Activated naive CD8-positive, alpha-beta T cell treated with anti-CD3 and anti-CD28 coated beads for 36 hours (primary cell): ENCODE measurements at places on chromosomes 13 and 19.

- peak; percentile 42 for DNase-seq
Measured at GRCh38 chr19:4676955-4677731, 7.0 kb upstream of the MYDGF start.

DNA sequence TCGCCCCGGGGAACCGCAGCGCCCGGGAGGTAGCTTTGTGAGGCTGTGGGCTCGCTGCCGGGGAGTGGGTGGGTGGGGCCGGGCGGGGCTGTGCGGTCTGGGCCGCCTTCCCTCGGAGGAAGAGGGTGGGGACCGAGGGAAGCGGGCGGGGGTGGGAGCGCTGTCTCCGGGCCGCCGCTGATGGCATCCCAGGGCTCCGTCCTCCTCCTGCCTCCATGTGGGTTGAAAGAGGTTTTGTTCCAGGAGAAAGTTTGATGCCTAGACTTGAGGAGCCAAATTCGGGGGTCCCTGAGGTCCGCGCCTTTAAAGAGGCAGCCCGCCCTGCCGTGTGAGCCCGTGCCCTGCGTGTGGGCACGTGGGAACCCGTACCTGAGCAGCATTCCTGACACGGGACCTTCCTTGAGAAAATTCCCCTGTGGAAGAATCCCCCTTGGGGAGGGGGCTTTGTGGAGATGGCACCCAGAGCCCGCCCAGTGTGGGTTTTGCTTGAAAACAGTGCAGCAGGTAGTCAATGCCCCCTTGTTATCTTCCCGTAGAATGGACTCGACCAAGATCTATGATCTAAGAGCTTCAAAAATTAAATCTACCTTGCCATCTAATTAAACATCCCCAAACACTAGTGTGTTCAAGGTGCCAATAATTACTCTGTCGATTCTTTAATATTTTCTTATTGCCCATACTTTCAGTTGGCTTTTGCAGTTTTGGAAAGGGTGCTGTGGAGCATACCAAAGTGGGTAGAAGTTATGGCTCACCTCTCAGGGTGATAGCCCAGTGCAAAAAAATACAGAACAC, 107.8 kb downstream of the RXFP2 start:
- DNase-seq: no peak

- DNase-seq: no peak
Measured at GRCh38 chr13:71789693-71790329, 77.2 kb downstream of the DACH1 start.

DNA sequence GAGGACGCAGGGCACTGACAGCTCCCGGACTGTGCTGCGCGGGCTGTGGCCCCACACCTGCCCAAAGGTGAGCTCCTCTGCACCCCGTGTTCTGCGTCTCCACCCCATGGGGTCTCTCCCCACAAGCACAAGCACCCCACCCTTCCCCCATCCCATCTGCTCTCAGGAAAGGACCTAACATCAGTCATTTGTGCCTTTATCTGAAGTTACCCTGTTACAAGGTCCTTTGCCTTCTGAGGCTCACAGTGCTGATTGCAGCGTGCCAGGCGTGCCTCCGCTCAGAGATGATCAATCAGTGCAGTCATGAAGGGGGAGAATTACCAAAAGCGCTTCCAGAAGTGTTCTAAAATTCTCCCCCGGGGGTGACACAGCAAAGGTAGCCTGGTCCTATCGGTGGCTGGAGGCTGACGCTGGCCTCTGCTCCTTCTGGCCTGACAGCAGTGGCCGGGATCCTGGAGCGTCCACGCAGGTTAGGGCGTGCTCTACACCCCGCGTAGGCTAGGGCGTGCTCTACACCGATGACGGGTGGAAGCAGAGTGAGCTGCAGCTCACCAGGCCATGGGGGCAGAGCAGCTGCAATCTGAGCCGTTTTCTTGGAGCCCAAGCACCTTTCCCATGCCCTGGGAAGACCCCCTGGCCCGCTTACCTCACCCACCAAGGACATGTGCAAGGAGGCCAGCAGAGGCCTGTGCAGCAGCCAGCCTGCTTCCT, 84.7 kb upstream of the TM9SF2 start:
- DNase-seq: no peak

DNA sequence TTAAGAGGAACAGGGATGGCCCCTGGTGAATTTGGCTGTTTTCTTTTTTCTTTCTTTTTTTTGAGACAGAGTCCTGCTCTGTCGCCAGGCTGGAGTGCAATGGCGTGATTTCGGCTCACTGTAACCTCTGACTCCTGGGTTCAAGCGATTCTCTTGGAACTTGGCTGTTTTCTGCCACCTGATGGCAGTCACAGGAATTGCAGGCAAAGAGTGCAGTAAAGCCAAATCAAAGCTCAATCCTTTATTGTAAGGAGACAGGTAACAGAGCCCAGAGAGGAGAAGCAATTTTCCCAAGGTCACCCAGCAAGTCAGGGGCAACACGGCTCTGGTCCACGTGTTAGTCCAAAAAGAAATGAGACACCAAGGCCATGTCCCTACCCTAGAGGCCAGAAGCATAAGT, 6.2 kb downstream of the TINCR start:
- DNase-seq: no peak

GRCh38 chr13:77329911-77330584, 3.2 kb upstream of the MYCBP2 start:
- DNase-seq: no peak

DNA sequence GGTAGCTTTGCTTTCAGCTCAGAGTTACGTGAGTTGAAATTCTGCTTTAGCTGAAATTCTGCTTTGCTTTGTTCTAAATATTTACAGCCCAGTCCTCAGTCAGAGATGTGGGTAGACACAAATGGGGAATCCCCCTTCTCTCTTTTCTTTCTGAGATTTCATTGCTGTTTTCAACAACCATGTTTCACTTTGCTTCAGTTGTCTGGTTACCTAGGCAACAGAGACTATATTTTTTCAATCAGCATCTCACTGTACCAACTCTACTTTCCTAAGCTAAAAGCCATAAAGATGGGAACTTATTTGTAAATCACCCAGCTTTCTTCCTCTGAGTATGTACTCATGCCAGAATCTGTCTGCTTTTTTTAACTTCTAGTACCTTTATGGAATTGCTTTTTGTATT, 509.0 kb downstream of the OLFM4 start:
- DNase-seq: no peak

DNA sequence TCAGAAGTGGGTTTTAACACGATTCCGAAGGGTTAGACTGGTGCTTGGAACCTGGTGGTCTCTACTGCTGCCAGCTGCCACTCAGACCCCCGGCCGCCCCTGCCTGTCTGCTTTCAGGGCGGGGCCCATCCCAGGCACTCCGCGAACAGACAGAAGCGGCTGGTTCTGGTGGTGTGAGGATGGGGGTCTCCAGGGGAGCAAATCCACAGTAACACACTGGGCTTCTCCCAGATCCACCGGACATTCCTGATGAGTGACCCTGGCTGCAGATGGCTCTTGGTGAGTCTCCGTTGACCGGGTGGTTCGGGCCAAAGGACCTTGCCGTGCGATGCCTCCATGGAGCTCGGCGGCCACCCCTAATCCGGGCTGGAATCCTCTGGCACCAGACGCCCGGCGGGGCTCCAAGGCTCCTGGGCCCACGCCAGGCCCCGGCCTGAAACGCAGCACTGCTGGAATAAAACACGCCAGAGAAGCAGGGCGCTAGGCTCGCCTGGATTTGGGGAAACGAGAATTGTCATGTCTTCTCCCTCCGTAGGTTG, 2.1 kb upstream of the PTBP1 start:
- DNase-seq: no peak

DNA sequence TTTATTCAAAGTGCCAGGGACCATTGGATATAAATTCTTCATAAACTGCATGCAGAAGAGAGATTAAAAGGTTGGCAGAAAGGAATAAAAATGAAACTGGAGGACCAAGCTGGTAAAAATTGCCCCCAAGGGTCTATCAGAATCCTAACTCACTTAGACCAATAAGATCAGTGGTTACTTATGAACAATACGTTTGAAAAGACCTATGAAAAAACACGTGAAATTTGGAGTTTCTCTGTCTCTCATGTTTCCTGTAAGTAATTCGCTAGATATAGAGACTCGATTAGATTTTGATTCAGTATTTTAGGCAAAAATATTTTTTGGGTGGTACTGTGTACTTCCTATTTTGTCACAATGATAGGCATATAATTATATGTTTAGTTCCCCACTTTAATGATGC, 22.9 kb downstream of the GARRE1 start:
- no peak for DNase-seq

- DNase-seq: peak; percentile 39
Measured at GRCh38 chr13:72643311-72643989, 84.0 kb downstream of the MZT1 start.

DNA sequence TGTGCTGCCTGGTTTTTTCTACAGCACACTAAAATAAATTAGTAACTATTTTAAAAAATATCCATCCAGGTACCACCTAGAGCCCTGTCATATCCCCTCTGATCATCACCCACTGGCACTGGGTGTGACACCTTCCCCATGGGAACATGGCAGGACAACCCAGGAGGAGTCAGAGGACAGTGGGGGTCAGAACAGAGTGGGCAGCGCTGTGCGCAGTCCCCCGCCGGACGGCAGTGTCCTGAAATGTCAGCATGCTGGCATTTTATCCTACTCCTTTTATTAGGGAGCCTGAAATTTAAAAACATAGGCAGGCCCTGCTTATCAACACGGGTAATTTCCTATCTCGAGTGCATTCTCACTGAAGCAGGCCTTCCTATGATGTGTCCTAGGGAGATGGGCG, 42.1 kb upstream of the GAS6 start:
- DNase-seq: no peak

DNA sequence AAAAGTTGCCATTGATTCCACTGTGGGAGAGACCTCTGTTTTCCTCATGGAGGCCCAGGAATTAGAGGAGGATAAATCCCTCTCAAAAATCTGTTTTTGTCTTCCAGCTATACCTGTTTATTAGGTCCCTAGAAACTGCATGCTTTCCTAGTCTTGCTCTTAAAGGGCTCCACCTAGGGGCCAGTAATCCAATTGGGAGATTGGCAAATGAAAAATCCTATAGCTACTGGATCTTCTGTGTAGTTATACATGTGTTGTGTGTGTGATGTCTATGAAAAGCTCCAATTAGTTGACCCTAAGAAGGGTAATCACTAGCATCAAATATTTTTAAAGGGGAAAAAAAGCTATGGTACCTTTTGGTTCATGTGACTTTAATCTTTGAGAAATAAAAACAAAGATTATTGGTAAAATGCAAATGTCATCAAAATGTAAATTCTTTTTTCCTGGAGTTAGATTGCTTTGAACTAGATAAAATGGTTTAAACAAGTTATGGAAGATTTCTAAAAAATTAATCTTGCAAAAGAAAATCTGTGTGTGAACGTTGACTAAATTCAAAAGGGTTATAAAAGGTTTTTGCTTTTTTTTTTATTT, 63.4 kb upstream of the C1QTNF9B start:
- no peak for DNase-seq

GRCh38 chr19:46618670-46619231, 6.1 kb downstream of the PTGIR start:
- no peak for DNase-seq

DNA sequence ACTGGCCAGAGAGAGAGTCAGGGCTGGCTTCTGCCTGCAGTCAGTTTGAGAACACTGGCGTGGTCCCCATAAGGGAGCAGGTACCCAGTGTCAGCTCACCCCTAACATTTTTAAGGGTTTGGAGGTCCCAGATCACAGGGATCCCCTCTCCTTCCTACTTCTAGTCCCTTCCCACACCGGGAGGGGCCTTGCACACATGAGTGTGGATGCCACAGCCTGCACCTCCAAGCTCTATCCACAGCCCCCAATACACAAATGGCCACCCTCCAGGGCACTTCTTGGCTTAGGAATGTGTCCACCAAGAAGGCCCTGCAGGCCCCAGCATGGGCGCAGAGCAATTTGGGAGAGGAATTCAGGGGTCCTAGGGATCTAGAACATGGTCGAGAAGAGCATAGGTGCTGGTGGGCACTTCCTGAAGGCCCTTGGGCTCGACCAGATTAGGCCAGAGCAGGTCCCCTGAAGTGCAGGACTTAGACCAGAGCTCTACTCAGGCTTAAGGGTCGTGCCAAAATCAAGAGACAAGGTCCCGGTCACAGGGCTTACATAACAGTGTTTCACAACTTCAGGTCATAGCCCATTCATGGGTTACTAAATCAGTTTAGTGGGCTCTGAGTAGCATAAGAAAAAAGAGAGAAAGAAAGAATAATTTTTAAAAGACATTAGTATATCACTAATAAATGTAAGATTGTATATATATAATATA, 16.0 kb downstream of the FXYD5 start:
- no peak for DNase-seq

DNA sequence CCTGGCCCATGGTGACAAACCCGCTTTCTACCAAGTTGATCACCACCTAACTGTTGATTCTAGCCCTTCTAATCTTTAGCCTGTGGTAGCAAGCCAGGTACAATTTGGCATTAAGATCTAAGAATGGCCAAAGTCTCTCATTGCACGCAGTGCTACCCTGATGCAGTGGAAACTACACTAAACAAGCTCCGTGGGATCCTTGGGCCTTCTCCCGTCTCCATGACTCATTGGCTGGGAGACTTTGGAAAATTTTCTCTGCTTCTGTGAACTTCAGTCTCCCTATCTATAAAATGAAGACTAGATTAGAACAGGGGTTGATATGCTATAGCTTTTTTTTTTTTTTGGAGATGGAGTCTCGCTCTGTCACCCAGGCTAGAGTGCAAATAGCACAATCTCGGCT, 223.0 kb downstream of the TSHZ3 start:
- no peak for DNase-seq

DNA sequence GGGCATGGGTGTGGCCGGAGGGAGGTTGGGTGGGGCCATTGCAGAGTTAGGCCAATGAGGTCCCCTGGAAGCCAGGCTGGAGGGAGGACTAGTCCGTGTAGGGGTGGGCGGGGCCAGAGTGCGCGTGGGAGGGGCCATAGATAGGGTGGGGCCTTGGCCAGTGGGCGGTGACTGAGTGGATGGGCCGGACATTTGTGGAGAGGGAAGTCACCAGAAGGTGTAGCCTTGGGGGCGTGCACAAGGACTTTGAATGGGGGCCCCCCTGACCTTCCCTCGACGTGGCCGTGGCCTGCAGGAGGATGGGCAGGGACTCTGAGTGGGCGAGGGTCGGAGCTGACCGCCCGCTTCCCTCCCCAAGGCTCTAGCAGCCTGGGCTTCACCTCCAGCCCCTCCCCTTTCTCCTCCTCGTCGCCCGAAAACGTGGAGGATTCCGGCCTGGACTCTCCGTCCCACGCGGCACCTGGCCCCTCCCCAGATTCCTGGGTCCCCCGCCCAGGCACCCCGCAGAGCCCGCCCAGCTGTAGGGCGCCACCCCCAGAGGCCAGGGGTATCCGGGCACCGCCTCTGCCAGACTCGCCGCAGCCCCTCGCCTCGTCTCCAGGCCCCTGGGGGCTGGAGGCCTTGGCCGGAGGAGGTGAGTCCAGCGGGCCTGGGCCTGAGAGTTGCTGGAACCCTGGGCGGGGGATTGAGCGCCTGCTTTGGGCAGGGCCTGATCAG, 16.5 kb upstream of the B3GNT3 start:
- peak; percentile 49 for DNase-seq

DNA sequence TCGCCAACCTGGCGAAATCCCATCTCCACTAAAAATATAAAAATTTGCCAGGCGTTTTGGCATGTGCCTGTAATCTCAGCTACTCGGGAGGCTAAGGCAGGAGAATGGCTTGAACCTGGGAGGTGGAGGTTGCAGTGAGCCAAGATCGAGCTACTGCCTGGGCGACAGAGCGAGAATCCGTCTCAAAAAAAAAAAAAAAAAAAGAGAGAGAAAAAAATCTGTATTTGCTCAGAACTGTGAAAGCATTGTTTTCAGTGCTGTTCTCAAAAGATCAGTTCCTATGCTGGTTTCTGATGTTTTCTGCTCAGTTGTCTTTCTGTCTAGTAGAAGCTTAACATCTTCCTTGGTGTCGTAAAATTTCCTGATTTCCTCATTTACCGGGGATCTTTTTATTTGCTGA, 2.5 kb downstream of the SF3A2 start:
- DNase-seq: no peak
